Mesendoderm (in vitro differentiated cells): ENCODE measurements at places on chromosomes 16 and 17.

DNA sequence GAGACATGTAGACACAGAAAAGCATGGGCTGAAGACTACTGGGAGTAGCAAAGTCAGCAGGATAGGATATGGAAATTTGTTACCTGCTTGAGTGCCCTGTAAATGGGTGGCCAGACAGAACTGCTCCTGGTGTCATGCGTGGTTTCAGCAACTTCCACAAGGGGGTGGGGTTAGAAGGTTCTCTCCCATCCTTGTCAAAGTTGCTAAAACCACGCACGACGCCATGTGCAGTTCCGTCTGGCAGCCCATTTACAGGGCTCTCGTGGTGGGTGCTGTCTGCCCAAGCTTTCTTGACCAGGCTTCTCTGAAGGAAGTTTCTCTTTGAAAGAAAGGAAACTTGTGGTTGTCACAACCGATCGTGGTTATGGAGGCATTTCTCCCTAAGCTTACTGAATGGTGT, 6.9 kb upstream of the DBNDD1 start:
- H3K27ac ChIP-seq = no peak overlapping the region
- DNase-seq = peak; percentile 43
- H3K36me3 ChIP-seq = no peaks in the 10 kb centered on the region

GRCh38 chr17:34584805-34585416, 5.5 kb downstream of the TMEM132E start:
- H3K4me1 ChIP-seq = no peaks in the 10 kb centered on the region
- DNase-seq = peak; percentile 66
- H3K36me3 ChIP-seq = no peaks in the 10 kb centered on the region
- peaks cover 51% of the 10 kb centered on the region for H3K27me3 ChIP-seq
- no peak overlapping the region for H3K27ac ChIP-seq

DNA sequence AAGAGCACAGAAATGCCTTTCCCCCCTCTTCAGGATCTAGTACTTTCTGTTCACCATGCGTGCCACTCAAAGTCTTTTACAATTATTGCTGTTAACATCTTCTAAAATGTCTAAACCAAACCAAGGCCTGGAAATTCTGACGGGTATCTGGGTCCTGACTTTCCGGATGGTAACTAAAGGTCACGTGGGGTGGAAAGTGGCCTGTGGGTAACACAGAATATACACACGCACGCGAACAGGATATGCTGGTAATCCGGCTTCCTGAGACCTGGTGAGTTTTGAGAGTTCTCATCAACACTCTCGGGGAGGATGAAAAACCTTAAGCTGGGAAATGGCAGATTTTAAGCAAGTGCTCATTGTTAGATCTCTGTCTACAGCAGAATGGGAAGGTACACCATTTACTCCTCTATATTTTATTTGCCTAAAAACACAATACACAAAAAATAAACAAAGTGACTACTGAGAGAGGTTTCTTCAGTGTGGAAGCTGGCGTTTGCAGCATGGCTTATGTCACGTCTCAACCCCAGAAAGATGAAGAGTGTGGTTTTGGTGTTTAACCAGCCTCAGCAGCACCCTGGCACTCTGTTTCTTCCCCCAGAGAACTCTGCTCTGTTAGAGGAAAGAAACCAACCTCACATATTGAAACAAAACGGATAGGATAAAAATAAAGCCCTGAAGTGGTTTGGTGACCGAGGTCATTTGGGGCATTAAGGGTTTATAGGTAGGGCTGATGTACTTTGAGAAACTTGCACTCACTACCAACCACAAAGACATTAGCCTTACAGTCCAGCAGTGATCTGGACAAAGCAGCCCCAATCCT, 37.3 kb downstream of the SMG6 start:
- peaks cover 2% of the 10 kb centered on the region for H3K4me1 ChIP-seq
- no peak for DNase-seq
- H3K36me3 ChIP-seq = peaks cover 2% of the 10 kb centered on the region
- no peak overlapping the region for H3K27ac ChIP-seq
- H3K4me3 ChIP-seq = no peak overlapping the region
- no peaks in the 10 kb centered on the region for H3K27me3 ChIP-seq

DNA sequence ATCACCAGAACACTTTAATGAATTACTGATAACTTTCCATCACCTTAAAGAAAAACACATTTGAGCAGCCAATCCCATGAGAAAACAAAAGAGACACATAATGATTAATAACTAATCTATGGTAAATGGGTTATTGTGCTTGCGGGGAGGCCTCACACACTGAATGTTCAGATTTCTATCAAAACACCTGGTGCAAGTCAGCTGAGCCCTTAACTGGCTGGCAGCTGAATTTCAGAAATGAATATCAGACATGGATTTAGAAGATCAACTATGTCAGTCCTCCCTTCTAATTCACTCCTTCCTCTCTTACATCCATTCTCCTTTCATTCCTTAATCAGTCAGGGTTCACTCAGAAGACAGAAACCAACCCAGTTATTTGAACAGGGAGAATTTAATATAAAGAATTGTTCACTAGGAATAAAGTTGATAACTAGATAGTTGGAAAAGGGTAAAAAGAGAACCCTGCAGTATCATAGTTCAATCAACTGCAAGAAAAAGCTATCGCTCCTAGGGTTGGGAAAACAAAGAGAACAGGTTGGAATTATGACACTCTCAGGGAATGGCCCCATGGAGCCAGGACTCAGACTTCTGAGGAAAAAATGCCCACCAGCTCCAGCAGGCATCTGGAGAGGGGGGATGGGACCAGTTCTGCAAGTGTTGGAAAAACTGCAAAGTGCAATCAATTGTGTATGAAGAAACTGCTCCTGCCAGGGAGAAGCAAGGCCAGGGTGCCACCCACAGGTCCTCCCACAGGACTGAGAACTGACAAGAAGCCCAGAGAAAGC, 577.1 kb upstream of the CDH5 start:
- DNase-seq = no peak
- H3K36me3 ChIP-seq = no peaks in the 10 kb centered on the region
- H3K27ac ChIP-seq = no peak overlapping the region
- H3K4me1 ChIP-seq = no peaks in the 10 kb centered on the region
- H3K27me3 ChIP-seq = no peaks in the 10 kb centered on the region
- no peak overlapping the region for H3K4me3 ChIP-seq

GRCh38 chr16:12513076-12513790, 290.5 kb downstream of the CPPED1 start:
- H3K27ac ChIP-seq = no peak overlapping the region
- no peak overlapping the region for H3K4me3 ChIP-seq
- no peaks in the 10 kb centered on the region for H3K27me3 ChIP-seq
- no peaks in the 10 kb centered on the region for H3K36me3 ChIP-seq

DNA sequence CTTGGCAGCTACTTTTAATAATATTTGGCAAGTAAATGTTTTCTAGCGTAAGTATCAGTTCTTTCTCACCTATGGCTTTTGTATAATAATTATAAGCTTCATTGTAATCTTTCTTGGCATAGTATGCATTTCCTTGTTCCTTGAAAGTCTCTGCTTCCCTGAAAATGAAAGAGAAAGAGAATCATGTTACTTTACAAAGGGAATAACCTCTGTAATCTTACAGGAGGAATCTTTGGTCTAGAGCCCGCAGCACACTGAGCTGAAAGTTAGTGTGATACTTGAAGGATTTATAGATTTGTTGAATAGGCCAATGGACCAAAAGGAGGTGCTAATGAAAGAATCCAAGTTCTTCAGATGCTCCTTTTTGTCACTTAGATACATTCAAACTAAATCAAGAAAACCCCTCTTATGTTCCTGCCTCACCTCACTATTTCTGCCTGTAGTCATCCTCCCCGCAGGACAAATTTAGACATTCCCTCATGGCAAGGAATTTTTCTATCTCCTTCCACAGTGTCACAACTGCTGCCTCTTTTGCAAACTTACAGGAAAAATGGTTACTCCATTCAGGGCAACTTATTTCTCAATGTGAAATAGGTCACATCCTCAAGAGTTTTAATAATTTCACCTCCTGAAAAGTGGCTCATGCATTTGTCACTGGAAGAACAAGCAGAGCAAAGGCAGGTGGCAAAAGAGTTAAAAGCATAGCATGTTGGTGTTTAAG, 16.7 kb downstream of the DNAJC7 start:
- H3K27me3 ChIP-seq = no peaks in the 10 kb centered on the region
- no peak overlapping the region for H3K4me3 ChIP-seq
- H3K27ac ChIP-seq = no peak overlapping the region
- DNase-seq = no peak
- no peaks in the 10 kb centered on the region for H3K4me1 ChIP-seq
- H3K36me3 ChIP-seq = peaks cover 10% of the 10 kb centered on the region

- DNase-seq = no peak
- H3K27ac ChIP-seq = no peak overlapping the region
- H3K27me3 ChIP-seq = no peaks in the 10 kb centered on the region
These were observed 5.3 kb downstream of the ARHGAP17 start for GRCh38 chr16:25009822-25010221.

DNA sequence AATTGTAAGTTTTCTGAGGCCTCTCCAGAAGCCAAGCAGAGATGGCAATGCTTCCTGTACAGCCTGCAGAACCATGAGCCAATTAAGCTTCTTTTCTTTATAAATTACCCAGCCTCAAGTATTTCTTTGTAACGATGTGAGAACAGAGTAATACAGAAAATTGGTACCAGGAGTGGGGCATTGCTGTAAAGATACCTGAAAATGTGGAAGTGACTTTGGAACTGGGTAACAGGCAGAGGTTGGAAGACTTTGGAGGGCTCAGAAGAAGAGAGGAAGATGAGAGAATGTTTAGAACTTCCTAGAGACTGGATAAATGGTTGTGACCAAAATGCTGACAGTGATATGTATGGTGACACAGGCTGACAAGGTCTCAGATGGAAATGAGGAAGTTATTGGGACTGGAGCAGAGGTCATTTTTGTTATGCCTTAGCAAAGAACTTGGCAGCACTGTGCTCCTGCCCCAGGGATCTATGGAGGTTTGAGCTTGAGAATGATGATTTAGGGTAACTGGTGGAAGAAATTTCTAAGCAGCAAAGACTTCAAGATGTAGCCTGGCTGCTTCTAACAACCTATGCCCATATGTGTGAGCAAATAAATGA, 23.1 kb downstream of the PRDM7 start:
- H3K4me1 ChIP-seq = no peaks in the 10 kb centered on the region
- no peak for DNase-seq
- no peak overlapping the region for H3K27ac ChIP-seq
- no peak overlapping the region for H3K4me3 ChIP-seq
- no peaks in the 10 kb centered on the region for H3K36me3 ChIP-seq

DNA sequence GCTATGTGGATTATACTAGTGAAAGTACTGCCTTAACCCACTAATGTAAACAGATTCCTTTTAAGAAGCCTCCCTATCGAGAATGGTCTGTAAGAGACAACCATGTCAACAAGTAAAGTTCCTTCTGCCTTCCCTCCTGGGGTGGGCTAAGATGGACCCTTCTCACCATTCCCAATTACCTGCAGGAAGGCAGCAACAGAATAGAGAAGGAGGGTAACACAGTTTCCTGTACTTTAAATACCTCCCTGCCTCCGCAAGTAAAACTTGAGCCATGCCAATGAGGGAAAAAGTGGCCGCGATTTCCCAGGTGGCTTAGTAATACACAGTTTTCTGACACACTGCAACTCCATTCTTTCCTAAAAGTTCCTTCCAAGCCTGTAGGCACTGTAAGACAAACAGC, 45.2 kb downstream of the TOX3 start:
- no peak overlapping the region for H3K27ac ChIP-seq
- no peaks in the 10 kb centered on the region for H3K4me1 ChIP-seq
- no peak for DNase-seq
- H3K36me3 ChIP-seq = no peaks in the 10 kb centered on the region
- H3K27me3 ChIP-seq = no peaks in the 10 kb centered on the region
- H3K4me3 ChIP-seq = no peak overlapping the region

DNA sequence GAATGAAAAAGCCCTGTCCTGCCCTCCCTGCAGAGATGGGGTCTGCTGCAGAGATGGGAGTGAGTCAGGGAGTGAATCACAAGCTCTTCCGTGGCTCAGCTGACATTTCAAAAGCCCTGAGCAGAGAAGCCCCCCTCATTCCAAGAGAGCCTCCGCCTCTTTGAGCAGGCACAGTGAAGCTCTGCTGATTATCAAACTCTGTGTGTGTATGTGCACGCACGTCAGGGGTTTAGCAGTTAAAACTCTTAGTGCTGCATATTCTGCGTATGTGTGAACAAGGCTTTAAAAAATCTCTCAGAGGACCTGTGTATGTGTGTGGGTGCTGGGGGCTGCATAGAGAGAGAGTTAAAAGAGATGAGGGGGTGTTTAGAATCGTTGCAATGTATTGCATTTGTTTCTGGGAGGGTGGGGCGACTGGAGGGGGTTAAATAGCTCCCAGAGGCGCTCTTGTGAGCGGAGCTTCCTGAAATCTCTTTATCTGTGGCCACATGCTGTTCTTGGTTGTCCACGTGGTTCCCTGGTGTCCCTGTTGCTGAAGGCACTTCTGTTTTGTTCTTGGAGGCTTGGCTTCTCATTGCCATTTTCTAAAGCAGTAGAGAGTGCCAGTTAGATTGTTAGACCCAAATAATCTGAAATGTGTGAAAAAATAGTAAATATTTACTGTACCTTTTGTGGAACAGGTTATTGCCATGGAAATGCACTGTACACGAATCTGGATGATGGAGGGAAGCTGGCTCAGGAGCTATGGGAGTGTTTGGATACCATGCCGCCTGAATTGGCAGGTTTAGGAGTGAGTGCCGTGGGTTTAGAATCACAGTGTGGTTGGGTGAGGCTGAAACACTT, 116.6 kb downstream of the PRKCB start:
- H3K27me3 ChIP-seq = no peaks in the 10 kb centered on the region
- H3K4me1 ChIP-seq = peaks cover 4% of the 10 kb centered on the region
- H3K27ac ChIP-seq = no peak overlapping the region
- no peak overlapping the region for H3K4me3 ChIP-seq

GRCh38 chr17:45224671-45225050, 3.0 kb downstream of the FMNL1 start:
- H3K4me1 ChIP-seq = peaks cover 2% of the 10 kb centered on the region
- H3K27me3 ChIP-seq = peaks cover 12% of the 10 kb centered on the region
- H3K27ac ChIP-seq = no peak overlapping the region
- H3K36me3 ChIP-seq = no peaks in the 10 kb centered on the region

GRCh38 chr17:2049333-2050299, 5.3 kb upstream of the HIC1 start:
- peak overlapping the region; percentile 89 for H3K27ac ChIP-seq
- no peak overlapping the region for H3K4me3 ChIP-seq
- H3K27me3 ChIP-seq = peaks cover 28% of the 10 kb centered on the region
- peaks cover 3% of the 10 kb centered on the region for H3K4me1 ChIP-seq
- H3K36me3 ChIP-seq = no peaks in the 10 kb centered on the region

GRCh38 chr16:85617948-85618347, 4.8 kb downstream of the GSE1 start:
- no peaks in the 10 kb centered on the region for H3K27me3 ChIP-seq
- no peak overlapping the region for H3K27ac ChIP-seq
- H3K4me1 ChIP-seq = peaks cover 14% of the 10 kb centered on the region
- no peak for DNase-seq
- no peaks in the 10 kb centered on the region for H3K36me3 ChIP-seq

GRCh38 chr16:53968454-53968853, 264.5 kb downstream of the FTO start:
- peak; percentile 8 for DNase-seq
- H3K36me3 ChIP-seq = no peaks in the 10 kb centered on the region
- no peak overlapping the region for H3K27ac ChIP-seq
- H3K4me3 ChIP-seq = no peak overlapping the region
- no peaks in the 10 kb centered on the region for H3K27me3 ChIP-seq

- H3K27me3 ChIP-seq = no peaks in the 10 kb centered on the region
- H3K4me3 ChIP-seq = no peak overlapping the region
- no peak for DNase-seq
- no peaks in the 10 kb centered on the region for H3K4me1 ChIP-seq
- H3K36me3 ChIP-seq = peaks cover 4% of the 10 kb centered on the region
These were observed 30.0 kb downstream of the ANKFY1 start for GRCh38 chr17:4233668-4234258.

GRCh38 chr17:20314834-20315233, 152.5 kb downstream of the LGALS9B start:
- DNase-seq = no peak
- H3K27ac ChIP-seq = no peak overlapping the region
- H3K4me3 ChIP-seq = no peak overlapping the region

- H3K4me1 ChIP-seq = peaks cover 1% of the 10 kb centered on the region
- peak; percentile 93 for DNase-seq
- H3K27me3 ChIP-seq = no peaks in the 10 kb centered on the region
- peak overlapping the region; percentile 54 for H3K4me3 ChIP-seq
- peak overlapping the region; percentile 10 for H3K27ac ChIP-seq
These were observed 810 bp upstream of the GAN start for GRCh38 chr16:81313701-81314602.
